ENCODE measurements at places on chromosomes 11 and 22. TPM values are rescaled to one million over a fixed set of nuclear protein-coding genes. Genes with fewer than 3 reads are reported as not detected.

DNA sequence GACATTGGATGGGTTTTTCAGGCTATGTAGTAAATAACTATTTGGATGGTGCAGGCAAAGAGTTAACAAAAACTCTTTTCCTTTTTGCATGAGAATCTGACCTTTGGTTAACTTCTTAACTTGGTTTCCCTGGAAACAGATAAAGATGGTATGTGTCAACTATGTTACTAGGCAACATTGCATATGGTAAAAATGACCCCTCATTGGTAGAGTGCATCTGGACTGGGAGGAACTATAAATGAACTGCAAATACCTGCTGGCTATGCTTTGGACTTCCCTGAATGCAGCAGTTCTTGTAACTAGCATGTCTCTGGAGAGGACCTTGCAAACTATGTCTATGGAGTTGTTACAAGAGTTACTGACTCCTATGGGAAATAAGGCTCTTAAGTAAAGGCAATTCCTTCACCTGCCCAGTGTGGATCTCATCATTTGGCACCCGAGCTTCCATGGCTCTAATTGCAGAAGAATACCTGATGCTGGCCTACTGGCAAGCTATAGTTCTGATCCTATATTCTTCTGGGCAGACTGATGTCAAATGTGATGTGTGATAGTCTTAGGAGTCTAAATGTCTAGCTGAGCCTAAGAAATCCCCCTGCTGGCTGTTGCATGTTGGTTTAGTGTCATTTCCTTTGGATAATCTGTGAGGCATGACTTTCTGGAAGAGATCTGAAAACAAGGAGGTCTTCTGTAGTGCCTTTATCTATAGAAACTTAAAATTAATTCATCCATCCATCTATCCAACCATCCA lies 126.7 kb upstream of the MTMR2 start:
- no peak for DNase-seq

GRCh38 chr11:13062115-13062514 lies 53.0 kb downstream of the RASSF10 start:
- no peak for DNase-seq

DNA sequence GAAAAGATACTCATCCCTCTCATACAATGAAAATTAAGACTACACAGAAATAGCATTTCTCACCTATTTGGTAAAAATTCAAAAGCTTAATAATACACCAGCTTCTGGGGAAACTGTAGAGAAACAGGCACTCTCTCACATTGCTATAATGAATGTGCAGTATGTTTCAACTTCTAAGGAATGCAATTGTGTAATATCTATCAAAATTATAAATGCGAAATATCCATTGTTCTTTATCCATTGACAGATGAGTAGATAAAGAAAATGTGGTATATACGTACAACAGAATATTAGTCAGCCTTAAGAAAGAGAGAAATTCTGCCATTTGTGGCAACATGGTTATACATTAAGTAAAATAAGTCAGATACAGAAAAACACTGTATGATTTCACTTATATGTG lies 101.4 kb upstream of the OR9G4 start:
- no peak for DNase-seq

GRCh38 chr11:42992594-42992993 lies 319.2 kb upstream of the API5 start:
- DNase-seq, result no peak

GRCh38 chr11:58998480-58999290 lies 59.4 kb downstream of the GLYATL1 start:
- DNase-seq, result no peak

- DNase-seq, result no peak
Observed at GRCh38 chr11:131579932-131580387, 209.5 kb downstream of the NTM start.

ART1 gene
- 10.7 TPM for polyA plus RNA-seq

DNA sequence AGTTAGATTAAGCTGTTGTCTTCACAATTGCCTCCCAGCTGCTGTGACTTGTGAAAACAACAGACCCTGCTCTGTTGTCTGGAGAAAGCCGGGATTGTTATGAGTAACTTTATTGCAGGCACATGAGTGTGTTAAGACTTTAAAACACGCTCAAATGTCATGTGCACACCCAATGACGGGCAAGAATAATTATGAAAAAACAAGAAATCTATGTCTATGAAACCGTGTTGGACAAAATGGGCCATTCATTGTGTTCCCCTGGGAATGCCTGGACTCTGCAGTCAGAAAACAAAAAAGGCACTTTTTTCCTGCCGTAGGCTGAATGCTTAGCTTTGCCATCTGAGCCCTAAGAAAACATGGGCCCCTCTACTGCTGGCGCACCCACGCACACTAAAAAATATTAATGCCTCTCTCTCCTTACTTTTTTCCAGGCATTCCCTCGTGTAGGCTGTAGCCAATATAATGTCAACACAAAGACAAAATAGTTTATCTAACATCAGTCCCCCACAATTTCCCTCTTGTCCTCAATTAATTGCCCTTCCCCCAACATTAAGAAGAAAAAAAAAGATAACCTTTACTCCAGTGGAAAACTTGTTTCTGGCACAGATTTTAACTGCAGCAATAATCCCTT lies 207.9 kb downstream of the SOX6 start:
- peak; percentile 25 for DNase-seq

ZFTA gene
- 37.2 TPM for polyA plus RNA-seq

- no peak for DNase-seq
Observed at GRCh38 chr11:64929625-64930024, 5.1 kb downstream of the PPP2R5B start.

DNA sequence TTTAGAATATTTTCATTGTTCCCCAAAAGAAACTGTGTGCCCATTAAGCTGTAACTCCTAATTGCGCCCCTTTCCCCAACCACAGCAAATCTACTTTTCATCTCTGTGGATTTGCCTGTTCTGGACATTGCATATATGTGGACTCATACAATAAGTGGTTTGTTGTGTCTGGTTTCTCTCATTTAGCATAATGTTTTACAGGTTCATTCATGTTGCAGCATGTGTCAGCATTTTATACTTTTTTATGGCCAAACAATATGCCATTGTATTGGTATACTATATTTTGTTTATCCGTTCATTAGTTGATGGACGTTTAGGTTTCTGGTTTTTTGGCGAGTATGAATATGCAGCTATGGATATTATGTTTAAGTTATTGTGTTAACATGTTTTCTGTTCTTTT lies 23.8 kb downstream of the NUCB2 start:
- DNase-seq, result no peak

GRCh38 chr11:105183426-105183825 lies 43.9 kb upstream of the CARD18 start:
- DNase-seq, result no peak

GRCh38 chr11:128733440-128734102 lies 39.7 kb downstream of the FLI1 start:
- DNase-seq, result no peak

- DNase-seq, result peak; percentile 25
Observed at GRCh38 chr11:125978778-125979407, 33.0 kb downstream of the VSIG10L2 start.

DNA sequence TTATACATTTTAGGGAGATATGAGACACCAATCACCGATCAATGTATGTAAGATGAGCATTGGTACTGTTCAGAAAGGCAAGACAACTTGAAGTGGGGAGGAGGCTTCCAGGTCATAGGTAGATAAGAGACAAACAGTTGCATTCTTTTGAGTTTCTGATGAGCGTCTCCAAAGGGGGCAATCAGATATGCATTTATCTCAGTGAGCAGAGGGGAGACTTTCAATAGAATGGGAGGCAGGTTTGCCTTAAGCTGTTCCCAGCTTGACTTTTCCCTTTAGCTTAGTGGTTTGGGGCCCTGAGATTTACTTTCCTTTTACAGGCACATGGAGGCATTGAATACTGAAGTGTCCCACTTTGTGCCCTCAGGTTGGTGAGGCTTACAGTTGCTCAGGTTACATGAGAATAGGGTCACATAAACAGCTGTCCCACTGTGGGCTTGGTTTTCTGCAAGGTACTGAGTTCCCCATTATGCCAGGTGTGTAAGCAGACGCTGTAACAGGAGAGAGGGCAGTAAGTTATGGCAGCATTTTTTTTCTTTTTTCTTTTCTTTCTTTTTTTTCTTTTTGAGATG lies 129.8 kb upstream of the SERPIND1 start:
- no peak for DNase-seq

DGAT2 gene
- polyA plus RNA-seq, result 0.35 TPM

DNA sequence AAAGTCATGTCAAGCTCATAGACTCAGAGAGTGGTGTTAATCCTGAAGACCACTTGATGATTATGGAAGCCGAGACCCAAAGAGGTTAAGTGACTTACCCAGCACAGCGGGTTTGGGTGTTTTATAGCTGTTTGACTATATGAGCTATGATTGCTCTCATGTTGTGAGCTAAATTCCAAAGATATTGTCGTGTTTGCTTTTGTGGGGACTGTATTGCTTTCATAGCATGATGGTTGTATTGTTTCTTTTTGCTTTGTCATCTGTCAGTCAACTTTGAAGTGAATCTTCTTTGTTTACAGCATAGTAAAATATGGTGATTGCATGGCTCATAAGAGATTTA lies 23.7 kb downstream of the NF2 start:
- DNase-seq, result no peak

FXYD2 gene
- polyA plus RNA-seq, result not detected

- no peak for DNase-seq
Observed at GRCh38 chr11:7034019-7034418, 13.7 kb downstream of the NLRP14 start.

DNA sequence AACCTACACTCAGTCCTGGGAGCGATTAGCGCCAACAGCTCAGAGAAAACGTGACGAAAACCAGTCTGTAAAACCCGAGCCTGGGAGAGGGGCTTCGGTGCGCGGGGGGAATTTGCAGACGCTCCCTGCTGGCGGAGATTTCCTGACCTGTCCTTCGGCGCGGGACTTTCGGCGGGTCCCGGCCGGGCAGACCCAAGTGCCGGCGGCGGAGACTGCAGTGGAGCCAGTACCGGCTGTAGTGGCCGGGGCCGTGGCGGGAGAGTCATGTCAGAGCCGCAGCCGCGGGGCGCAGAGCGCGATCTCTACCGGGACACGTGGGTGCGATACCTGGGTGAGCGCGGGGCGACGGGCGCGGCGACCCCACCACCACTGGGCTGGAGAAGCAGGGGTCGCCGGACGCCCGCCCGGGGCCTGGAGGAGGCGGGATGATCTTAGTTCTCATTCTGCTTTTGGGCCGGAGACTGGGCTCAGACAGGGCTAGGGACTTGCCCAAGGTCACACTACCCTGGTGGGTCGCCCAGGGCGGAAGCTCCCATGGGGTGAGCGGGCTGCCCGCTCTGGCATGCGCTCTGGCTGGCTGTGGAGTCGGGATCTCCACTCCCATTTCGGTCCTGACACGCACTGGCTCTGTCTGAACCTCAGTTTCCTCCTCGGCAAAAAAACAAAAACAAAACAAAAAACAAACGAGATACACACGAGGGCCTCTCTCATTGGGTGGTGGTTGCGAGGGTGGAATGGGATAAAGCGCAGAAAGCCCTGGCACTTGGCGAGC lies at the start of gene MTFP1:
Gene MTFP1, plus strand, starts transcription at position 153 of the 772 bp plus-strand sequence. Its CDS starts 112 bp downstream, at position 265.
- DNase-seq, result peak; percentile 65

GRCh38 chr11:93444617-93445073 lies 98.5 kb downstream of the SMCO4 start:
- DNase-seq, result no peak

DNA sequence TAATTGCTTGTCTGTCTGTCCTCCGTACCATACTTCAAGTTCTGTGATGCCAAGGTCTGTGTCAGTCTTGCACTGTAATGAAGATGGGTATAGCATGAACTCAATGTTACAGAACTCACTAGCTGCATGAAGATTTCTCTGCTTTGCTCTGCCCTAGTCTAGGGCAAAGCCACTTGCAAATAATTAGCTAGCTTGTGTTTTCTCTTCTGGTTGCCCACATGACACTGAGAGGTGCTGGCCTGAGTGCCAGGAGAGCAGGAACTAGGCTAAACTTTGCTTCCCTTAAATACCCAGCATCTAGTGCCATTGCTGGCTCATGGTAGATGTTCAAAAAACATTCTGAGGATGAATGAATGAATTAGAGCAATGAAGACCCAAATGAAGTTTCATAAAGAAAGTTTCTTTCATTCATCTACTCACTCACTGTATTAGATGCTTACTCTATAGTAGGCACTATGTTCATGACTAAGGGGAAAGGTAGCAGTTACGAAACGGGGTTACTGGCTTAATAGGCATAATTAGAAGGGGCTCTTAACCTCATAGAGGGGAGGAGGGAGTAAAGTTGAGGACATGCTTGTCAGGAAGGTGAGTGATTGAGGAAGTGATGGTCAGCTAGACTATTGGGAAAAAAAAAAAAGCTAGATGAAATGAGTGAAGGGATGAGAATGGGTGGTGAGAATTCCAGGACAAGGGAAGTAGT lies 4.4 kb upstream of the ENDOD1 start:
- DNase-seq, result no peak

GRCh38 chr11:106957030-106957482 lies 61.2 kb downstream of the GUCY1A2 start:
- DNase-seq, result no peak

Data from muscle of arm (tissue), 14 donors.